Activated CD4-positive, alpha-beta memory T cell treated with anti-CD3 and anti-CD28 coated beads for 36 hours (primary cell): ENCODE measurements at places on chromosomes 6 and 20. TPM values are rescaled to one million over a fixed set of nuclear protein-coding genes. Genes with fewer than 3 reads are reported as not detected.

Gene SCAF8
- 31.7 TPM for total RNA-seq

Gene SS18L1
- 13.7 TPM for total RNA-seq

Gene ABCC10
- 27.2 TPM for total RNA-seq

DNA sequence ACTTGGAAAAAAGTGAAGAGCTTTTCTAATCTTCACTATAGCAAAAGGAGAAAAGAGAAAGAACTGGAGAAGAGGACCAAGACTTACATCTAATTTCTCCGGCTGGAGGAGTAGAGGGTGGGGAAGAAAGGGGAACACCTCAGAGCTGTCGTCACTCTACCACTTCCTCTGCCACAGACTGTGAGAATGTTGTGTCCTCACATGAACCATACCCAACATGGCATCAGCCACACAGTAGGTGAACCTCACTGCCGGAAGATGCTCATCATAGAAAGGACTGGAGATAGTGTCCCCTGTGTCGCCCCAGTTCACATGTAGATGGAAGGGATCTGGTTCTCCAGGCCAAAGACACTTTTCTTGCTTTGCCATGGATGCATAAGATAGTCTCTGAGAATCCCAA is 604.4 kb upstream of the NOX3 start:
- H3K4me1 ChIP-seq = no peaks in the 10 kb centered on the region
- H3K27me3 ChIP-seq = no peaks in the 10 kb centered on the region
- no peak overlapping the region for H3K4me3 ChIP-seq
- no peak overlapping the region for H3K27ac ChIP-seq
- H3K36me3 ChIP-seq = no peaks in the 10 kb centered on the region

DNA sequence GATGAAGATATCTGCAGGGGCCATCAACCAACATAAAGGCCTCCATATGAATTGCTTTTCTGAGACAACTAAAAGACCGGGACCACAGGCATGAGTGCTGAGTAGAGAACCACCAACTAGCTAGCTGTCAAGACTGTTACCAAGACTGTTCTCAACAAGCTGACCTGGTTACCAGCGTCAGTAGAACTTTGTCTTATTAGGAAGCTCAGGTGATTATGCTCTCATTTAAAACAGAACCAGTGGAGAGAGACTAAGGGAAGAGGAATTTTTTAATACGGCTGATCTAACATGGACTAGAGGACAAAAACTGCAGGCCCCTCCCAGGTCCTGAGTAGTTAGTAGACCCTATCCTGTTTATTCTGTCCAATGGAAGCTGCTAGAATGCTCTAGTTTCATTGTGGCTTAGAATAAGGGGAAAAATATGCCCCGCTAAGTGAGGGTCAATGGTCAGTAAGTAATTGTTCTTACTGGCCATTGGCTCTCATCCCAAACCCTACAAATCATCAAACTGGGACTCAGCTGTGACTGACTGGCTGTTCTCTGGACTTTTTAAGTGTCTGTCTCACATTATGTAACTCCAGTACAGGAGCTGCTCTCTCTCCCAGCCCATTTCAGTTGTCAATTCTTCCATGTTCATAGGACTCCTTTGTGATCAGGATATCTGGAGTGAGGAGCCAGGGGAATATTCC is 3.8 kb upstream of the DYNLRB1 start:
- peaks cover 17% of the 10 kb centered on the region for H3K4me1 ChIP-seq
- H3K36me3 ChIP-seq = no peaks in the 10 kb centered on the region
- no peak overlapping the region for H3K4me3 ChIP-seq
- no peak for DNase-seq

DNA sequence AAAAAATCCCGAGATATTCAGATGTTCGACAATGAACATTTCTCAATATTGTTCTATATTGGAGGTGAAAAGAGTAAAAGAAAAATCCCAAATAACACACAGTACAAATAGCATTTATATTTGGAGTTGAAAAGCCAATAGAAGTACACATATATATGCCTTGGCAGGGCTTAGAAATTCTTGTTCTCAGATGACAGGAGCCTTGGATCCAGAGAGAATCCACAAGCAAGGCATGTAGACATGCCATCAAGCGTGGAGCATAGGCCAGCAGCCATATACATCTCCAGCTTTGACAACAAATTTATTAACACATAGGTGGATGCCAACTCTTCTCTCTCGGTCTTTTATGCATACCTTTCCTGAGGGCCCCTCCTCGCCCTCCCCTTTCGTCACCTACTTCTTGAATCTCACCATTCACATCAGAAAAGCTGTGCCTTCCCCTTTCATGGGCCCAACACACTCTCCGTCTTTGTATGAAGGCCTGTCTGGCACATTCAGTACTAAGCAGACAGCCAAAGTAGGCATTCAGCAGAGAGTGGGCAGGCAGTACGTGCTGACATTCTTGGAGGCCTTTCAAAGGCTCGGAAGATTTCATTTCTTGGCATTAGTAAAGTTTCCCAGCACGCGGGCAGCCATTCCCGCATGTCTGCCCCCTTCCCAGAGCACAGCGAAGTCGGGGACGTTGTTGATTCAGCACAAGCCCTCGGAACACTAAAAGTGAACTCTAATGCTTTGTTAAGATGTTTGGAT is 18.2 kb downstream of the NEDD9 start:
- no peak overlapping the region for H3K4me3 ChIP-seq
- no peak overlapping the region for H3K27ac ChIP-seq
- peaks cover 46% of the 10 kb centered on the region for H3K36me3 ChIP-seq
- no peaks in the 10 kb centered on the region for H3K27me3 ChIP-seq
- H3K4me1 ChIP-seq = peaks cover 40% of the 10 kb centered on the region

DNA sequence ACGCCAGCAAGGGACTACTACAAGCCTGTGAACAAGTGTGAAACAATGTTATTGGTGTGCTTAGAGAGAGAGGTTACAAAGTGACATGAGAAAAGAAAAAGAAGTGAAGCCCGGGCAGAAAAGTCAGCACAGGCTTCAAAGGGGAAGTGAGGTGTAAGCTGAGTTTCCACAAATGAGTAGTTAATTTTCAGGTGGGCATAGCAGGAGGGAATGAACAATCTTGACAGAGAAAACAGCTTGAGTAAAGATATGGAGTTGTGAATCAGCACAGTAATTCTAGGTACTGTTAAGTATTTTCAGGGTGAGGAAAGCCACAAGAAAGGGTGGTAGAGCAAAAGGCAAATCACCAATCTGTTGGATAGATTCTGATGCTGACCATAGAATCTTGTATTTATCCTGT is 4.3 kb downstream of the KCNQ5 start:
- DNase-seq = peak; percentile 42
- no peaks in the 10 kb centered on the region for H3K27me3 ChIP-seq
- H3K4me3 ChIP-seq = no peak overlapping the region
- H3K27ac ChIP-seq = peak overlapping the region; percentile 12

GRCh38 chr6:42268835-42269204 is 51.2 kb upstream of the MRPS10 start:
- H3K36me3 ChIP-seq = peaks cover 10% of the 10 kb centered on the region
- H3K4me1 ChIP-seq = peaks cover 5% of the 10 kb centered on the region
- no peaks in the 10 kb centered on the region for H3K27me3 ChIP-seq
- H3K4me3 ChIP-seq = no peak overlapping the region
- H3K27ac ChIP-seq = no peak overlapping the region

DNA sequence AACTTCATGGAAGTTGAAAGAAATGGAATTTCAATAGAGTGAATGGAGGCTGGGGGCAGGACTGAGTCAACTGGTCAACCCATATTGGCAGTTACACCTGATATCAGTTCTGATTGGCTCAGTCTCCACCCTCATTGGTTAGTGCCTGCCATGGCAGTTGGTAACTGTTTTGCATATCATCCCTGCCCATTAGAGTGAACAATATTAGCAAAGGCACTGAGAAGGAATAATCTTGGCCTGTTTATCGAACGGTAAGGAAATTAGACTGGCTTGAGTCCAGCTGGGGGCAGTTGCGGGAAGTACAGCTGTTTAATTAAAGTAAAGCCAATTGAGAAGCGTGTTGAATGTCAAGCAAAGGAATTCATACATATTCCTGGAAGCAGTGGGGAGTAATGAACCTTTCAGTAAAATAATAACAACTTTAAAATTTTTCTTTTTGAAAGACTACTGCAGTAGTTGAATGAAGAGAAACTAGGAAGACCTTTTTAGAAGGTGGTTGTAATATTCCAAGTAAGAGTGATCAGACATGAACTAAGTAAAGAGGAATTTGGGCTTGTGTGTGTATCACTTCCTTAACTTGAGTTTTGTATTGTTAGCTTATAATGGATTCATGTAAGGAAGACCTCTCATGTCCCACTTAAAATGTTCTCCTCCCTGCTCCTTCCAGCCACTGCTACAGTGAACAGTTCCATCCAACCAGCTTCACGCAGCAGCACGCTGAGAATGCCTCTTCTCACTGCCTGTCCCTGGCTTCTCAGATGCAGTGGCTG is 17.2 kb upstream of the FAM50B start:
- H3K27me3 ChIP-seq = peaks cover 6% of the 10 kb centered on the region
- DNase-seq = no peak
- H3K27ac ChIP-seq = no peak overlapping the region
- no peak overlapping the region for H3K4me3 ChIP-seq

DNA sequence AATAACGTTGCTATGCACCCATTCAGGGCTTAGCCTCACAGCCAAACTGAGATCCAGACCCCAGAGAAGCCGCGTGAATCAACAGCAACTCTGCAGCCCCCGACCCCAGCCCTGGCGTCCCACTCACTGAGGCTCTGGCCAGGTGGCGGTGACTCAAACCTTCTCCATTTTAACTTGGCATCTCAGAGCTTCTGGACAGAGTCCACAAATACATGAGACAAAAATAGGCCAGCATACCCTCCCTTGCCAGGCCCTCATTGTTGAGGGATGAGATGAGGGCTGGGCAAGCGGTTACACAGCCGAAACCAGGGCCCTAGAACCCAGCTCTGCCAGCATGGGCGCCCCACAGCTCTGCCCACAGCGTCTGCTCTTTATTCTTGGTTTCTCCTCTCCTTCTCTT is 118.4 kb downstream of the MYLK4 start:
- H3K27ac ChIP-seq = no peak overlapping the region
- H3K4me1 ChIP-seq = peaks cover 5% of the 10 kb centered on the region

GRCh38 chr6:3379482-3380060 is 77.3 kb downstream of the SLC22A23 start:
- H3K4me3 ChIP-seq = no peak overlapping the region
- H3K4me1 ChIP-seq = peaks cover 16% of the 10 kb centered on the region
- H3K36me3 ChIP-seq = no peaks in the 10 kb centered on the region
- no peak overlapping the region for H3K27ac ChIP-seq
- DNase-seq = no peak
- no peaks in the 10 kb centered on the region for H3K27me3 ChIP-seq

DNA sequence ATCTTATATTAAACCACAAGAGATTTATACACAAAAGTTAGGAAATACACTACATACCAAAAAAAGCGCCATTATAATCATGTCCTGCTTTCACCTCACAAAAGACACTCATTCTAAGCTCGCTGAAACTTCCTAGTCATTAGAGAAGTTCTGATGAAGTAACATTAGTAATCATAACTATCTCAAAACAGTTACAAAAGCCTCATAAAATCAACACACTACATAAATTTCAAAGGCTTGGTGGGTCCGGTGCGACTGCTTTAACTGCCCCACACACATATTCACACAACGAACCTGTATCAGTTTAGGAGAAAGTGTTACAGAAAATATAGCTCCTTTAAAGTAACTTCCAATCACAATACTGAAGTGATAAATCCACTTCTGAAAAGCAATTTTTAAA is 1.9 kb downstream of the PHIP start:
- H3K36me3 ChIP-seq = peaks cover 18% of the 10 kb centered on the region
- peaks cover 51% of the 10 kb centered on the region for H3K4me1 ChIP-seq
- H3K4me3 ChIP-seq = peak overlapping the region; percentile 87
- H3K27me3 ChIP-seq = no peaks in the 10 kb centered on the region

- no peak for DNase-seq
- no peaks in the 10 kb centered on the region for H3K27me3 ChIP-seq
- no peak overlapping the region for H3K27ac ChIP-seq
- H3K4me1 ChIP-seq = peaks cover 3% of the 10 kb centered on the region
Measured at GRCh38 chr20:56520180-56520579, 4.4 kb upstream of the FAM209A start.

GRCh38 chr20:16541226-16541625 is 32.0 kb downstream of the KIF16B start:
- no peak for DNase-seq
- no peak overlapping the region for H3K27ac ChIP-seq
- peaks cover 1% of the 10 kb centered on the region for H3K36me3 ChIP-seq
- H3K27me3 ChIP-seq = no peaks in the 10 kb centered on the region

DNA sequence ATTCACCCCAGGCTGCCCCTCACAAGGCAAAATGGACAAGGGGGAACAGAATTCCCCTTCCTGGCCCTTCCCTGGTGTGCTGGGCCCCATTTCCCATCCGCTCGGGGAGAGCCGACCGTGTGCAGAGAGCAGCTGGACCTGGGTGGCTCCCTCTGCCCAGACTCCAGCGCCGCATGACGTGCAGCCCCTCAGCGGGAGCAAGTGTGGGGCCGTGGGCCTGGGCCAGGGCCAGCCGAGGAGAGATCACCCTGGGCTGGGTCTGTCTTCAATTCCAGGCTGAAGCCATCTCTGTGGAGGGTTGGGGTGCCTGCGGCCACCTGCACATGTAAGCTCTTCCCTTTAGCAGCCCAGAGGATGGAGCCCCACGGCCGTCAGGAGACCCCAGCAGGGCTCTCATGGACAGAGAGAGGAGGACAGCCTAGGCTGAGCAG is 241.8 kb downstream of the TTLL2 start:
- no peaks in the 10 kb centered on the region for H3K27me3 ChIP-seq
- no peaks in the 10 kb centered on the region for H3K4me1 ChIP-seq
- no peak overlapping the region for H3K27ac ChIP-seq
- H3K36me3 ChIP-seq = no peaks in the 10 kb centered on the region
- H3K4me3 ChIP-seq = no peak overlapping the region
